Posterior cingulate gyrus (tissue), 11 donors: ENCODE measurements at places on chromosomes 11 and 22.

GRCh38 chr11:69537126-69537525 lies 55.7 kb downstream of the LINC01488 start:
- no peak for DNase-seq

DNA sequence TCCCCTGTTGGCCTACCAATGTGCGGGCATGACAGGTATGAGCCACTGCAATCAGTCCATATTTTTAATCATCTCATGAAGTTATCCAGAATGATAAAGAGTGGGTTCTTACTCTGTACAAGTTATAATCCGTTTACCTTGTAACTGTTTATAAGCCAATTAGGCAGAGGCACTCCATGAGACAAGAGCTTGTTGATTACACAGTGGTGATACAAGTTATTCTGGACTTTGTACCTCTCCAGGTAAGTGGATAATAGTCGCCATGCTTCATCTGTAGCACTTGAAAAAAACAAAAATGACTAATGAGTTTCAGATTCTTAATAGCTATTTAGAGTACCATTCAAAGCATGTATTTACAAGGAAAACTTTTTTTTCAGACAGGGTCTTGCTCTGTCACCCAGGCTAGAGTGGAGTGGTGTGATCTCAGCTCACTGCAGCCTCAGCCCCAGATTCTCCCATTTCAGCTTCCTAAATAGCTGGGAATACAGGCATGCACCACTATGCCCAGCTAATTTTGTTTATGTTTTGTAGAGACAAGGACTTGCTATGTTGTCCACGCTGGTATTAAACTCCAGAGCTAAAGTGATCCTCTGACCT lies 17.7 kb upstream of the FNBP4 start:
- no peak for DNase-seq

- DNase-seq, result no peak
These were observed 137.5 kb downstream of the LDLRAD3 start for GRCh38 chr11:36081274-36081945.

GRCh38 chr11:119791701-119792151 lies 62.7 kb upstream of the NECTIN1 start:
- DNase-seq, result peak; percentile 67

GRCh38 chr11:19683141-19683805 lies 29.4 kb upstream of the NAV2 start:
- DNase-seq, result no peak

DNA sequence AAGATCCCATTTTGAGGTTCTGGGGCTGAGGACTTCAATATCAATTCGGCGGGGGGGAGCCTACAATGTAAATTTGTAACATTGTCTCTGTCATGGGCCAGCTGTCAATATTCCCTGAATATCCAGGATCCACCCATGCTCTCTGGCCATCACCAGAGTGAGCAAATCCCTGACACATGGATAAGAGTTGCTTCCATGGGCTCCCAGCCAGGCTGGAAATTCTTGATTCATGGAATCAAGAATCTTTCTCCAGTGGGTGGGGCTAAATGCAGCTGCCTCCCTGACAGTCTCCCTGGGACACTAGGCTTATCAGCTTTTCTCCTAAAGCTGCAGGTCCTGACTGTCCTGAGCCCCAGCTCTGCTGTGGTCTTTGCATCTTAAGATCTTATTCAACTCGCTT lies 86.9 kb upstream of the IGLL5 start:
- no peak for DNase-seq

GRCh38 chr11:132590986-132591385 lies 941.3 kb downstream of the OPCML start:
- DNase-seq, result no peak

GRCh38 chr11:131356206-131356605 lies 14.2 kb upstream of the NTM start:
- DNase-seq, result no peak

DNA sequence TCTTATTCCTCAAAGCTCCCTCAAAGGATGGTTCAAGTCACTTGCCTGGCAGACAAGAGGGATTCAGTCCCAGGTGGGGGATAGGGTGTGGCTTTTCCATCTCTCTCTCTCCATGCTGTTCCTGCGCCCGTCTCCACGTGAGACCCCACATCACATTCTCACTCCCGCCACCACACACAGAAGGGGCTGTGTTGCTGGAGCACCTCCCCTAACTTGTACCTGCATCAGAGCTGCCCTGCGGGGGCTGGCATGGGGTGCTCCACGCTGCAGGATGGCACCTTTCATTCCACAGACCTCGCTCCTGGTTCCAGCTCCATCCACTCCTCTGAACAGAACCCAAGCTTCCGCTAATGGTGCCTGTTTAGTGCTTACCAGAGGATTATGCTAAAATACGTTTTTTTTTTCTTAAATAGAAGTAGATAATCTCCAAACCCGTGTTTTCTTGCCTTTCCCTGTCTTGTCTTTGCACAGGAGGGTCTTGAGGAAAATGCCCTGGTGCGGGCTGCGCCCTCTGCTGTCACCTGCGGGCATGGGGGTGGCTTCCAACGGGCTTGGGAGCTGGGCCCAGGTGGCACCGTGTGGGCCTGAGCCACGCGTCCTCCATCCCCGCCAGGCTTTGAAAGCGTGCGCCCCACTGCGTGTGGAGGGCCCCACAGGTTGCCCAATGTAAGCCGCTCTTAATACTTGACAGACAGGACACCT lies 985.6 kb downstream of the BRD1 start:
- DNase-seq, result no peak

- DNase-seq, result no peak
These were observed at the start of gene APLNR for GRCh38 chr11:57237204-57237681. TSS of gene APLNR (minus strand) at chr11:57237250. CDS start at chr11:57237004, 246 bp downstream.

- no peak for DNase-seq
These were observed 215.3 kb upstream of the TBCEL start for GRCh38 chr11:120808616-120809050.

- DNase-seq, result no peak
These were observed 18.8 kb upstream of the SLC36A4 start for GRCh38 chr11:93216511-93217101.
